IMR-90 (cell line): ENCODE measurements at places on chromosomes 1 and 21. TPM values are rescaled to one million over a fixed set of nuclear protein-coding genes. Genes with fewer than 3 reads are reported as not detected.

The SUMO3 gene
- 64.9 and 103 TPM in 2 replicates for total RNA-seq

The C8B gene
- total RNA-seq: not detected in 2 replicates

The LAPTM5 gene
- under 0.01 TPM in 1 of 2 replicates, not detected in the other for total RNA-seq

The OR14A16 gene
- not detected in 2 replicates for total RNA-seq

The PLA2G5 gene
- total RNA-seq: not detected in 2 replicates

The RCSD1 gene
- not detected in 2 replicates for total RNA-seq

The LAMC2 gene
- 2.2 and 2.3 TPM in 2 replicates for total RNA-seq

The LCE1C gene
- total RNA-seq: not detected in 2 replicates

The CHODL gene
- total RNA-seq: under 0.01 TPM in 1 of 2 replicates, not detected in the other

The CELA3B gene
- not detected in 2 replicates for total RNA-seq

The FLG gene
- total RNA-seq: not detected in 2 replicates

The DMBX1 gene
- not detected in 2 replicates for total RNA-seq

The C1orf56 gene
- 0.54 and 0.83 TPM in 2 replicates for total RNA-seq

The OR2G6 gene
- total RNA-seq: not detected in 2 replicates

The ARHGEF10L gene
- 4.8 and 5.0 TPM in 2 replicates for total RNA-seq

The TUT4 gene
- total RNA-seq: 10.9 and 28.6 TPM in 2 replicates

The TRIM63 gene
- total RNA-seq: not detected in 2 replicates

The SPRR2A gene
- total RNA-seq: not detected in 2 replicates

The RAB25 gene
- total RNA-seq: not detected in 2 replicates

The S100B gene
- 0.18 TPM in 1 of 2 replicates, not detected in the other for total RNA-seq

The KCNE2 gene
- total RNA-seq: not detected in 2 replicates

The CELA3A gene
- not detected in 2 replicates for total RNA-seq

The RUNX3 gene
- total RNA-seq: not detected in 2 replicates

The MTR gene
- 31.0 and 32.8 TPM in 2 replicates for total RNA-seq

The LRRC71 gene
- total RNA-seq: not detected in 2 replicates

The PLD5 gene
- not detected in 2 replicates for total RNA-seq

The IL20 gene
- total RNA-seq: not detected in 2 replicates

The HLX gene
- 3.9 and 4.3 TPM in 2 replicates for total RNA-seq

The TDRD5 gene
- not detected in 2 replicates for total RNA-seq

The ZBTB8A gene
- total RNA-seq: 6.1 and 7.5 TPM in 2 replicates

The C1orf232 gene
- total RNA-seq: not detected in 2 replicates

The TCHH gene
- not detected in 2 replicates for total RNA-seq

The MYBPH gene
- not detected in 2 replicates for total RNA-seq

The TAS1R1 gene
- not detected in 2 replicates for total RNA-seq

The ATP5PF gene
- 74.7 and 76.0 TPM in 2 replicates for total RNA-seq

The GPX7 gene
- total RNA-seq: 3.1 and 3.4 TPM in 2 replicates

The TIE1 gene
- 2.3 and 3.3 TPM in 2 replicates for total RNA-seq
